ENCODE measurements at places on chromosomes 4 and X.

DNA sequence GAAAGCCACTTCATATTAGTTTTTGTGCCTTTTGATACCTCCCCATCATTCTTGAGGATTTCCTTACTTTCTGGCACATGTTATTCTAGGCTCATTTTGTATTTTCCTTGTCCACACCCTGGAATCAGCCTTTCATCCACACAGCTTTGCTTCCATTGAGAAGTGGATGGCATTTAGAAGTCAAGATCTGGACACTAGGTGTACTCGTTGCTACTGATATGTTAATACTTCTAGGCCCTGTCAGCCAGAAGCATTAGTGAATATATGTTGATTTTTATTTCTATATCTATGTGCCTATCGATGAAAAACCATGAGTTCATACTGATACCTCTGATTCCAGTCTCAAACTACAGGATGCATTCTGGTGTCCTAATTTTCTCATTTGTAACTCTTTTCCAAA, 73.2 kb downstream of the ARHGAP24 start:
- no peak for DNase-seq

- DNase-seq = no peak
Measured at GRCh38 chrX:68697465-68698125, 50.1 kb downstream of the STARD8 start.

DNA sequence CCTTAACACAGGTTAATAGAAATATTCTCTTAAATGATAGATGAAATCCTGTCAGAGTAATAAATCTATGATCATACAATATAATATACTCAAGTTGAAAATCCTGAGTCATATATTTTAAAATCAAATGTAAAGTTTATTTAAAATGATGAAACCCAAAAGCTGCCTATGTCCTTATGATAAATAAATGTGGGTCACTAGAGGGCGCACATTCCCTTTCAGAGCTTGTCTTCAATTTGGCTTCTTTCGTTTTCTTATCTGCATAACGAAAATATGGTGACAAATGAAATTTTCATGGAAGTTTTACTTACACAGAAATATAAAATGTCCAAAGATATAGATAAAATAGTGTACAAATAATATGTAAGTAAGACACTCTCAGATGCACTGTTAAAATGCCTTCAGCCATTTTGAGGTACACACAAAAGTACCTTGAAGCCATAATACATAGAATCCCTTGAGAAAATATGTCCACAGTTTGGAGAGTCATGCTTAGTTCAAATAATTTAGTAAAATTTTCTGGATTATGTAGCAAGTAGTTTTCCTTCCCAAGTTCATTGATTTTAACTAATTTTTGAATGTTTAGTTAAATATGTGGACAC, 680.4 kb downstream of the DMD start:
- no peak for DNase-seq

GRCh38 chr4:154073107-154073822, 284.4 kb upstream of the SFRP2 start:
- no peak for DNase-seq

DNA sequence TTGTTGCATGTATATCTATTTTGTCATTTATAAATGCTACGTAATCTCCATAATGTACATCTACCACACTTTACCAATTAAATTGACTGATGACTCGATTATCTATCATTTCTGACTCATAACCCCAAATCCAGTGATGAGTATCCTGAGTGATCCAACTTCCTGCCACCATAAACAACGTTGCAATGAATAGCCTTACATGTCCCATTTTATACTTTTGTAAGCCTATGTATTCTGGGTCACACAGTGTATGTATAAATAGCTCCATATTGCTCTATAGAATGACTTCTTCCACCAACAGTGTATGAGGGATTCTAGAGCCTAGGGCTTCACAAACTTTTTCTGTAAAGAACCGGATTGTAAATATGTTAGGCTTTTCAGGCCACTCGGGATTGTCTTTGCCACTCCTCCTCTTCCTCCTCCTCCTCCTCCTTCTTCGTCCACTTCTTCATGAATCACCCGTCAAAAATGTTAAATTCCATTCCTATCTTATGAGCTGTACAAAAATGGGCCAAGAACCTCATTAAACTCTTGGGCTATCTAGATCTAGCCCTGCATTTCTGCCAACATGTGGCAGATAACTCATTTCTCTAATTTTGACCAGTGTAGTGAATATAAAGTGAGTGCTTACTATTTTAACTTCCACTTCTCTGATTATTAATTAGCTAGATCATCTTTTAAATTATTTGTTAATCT, 672.2 kb upstream of the AMOT start:
- no peak for DNase-seq

GRCh38 chr4:128818442-128818841, 8.9 kb downstream of the JADE1 start:
- DNase-seq = no peak

DNA sequence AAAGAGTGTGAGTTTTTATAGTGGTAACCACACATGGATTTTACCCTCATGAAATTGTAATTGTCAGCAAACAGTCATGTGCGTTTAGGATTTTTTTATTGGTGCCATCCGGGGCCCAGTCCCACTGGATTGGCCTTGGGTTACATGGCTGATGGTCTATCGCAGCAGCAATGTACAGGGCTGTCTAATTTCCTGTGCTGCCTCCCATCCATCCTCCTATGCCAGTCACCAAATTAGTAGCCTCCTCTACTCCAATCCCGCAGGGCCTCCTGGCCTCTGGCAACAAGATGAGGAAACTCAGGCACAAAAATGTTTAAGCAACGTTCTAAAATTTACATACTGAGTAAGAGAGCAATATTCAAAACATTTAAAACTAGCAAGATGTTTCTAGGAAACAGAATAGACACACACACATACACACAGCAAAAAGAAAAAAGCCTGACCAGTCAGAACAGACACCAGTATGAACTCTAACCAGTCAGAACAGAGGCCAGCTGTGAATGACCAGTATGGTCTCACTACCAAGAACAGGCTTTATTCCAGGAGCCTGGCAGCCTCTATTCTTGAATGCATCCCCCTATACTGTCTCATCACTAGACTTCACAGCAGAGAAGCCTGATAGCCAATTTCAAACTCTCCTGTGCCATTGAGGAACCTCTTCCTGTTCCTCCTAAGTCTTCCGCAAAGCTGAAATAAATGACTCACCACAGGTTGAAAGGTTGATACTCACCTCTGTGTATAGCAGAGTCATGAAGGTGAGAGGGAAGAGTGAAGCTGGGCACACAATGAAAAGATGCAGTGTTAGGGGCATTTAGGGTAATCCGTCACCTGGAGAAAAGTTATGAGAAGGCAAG, 42.6 kb downstream of the CHRNA9 start:
- no peak for DNase-seq

All from left forelimb (tissue), 1 donor.